Stimulated activated CD4-positive, alpha-beta T cell treated with anti-CD3 and anti-CD28 coated beads, Interleukin-12 subunit alpha, Interleukin-12 subunit beta, amount 100 ng/mL, for 24 hours (primary cell): ENCODE measurements at places on chromosomes 4 and X.

DNA sequence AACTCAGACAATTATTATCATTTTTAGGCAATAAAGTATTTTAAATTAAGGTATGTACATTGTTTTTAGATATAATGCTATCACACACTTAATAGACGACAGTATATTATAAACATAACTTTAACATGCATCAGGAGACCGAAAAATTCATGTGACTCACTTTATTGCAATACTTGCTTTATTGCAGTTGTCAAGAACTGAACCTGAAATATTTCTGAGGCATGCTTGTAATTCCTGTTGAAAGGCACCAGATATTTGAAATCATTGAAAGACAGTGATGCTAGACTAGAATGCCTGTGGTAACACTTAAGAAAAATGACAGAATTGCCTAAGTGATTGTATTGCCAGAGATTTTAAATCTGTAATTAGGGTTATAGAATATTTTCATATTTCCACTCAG, 175.6 kb upstream of the MAGEB2 start:
- DNase-seq: no peak

- DNase-seq: no peak
Observed at GRCh38 chr4:27245216-27245615, 384.6 kb downstream of the STIM2 start.

DNA sequence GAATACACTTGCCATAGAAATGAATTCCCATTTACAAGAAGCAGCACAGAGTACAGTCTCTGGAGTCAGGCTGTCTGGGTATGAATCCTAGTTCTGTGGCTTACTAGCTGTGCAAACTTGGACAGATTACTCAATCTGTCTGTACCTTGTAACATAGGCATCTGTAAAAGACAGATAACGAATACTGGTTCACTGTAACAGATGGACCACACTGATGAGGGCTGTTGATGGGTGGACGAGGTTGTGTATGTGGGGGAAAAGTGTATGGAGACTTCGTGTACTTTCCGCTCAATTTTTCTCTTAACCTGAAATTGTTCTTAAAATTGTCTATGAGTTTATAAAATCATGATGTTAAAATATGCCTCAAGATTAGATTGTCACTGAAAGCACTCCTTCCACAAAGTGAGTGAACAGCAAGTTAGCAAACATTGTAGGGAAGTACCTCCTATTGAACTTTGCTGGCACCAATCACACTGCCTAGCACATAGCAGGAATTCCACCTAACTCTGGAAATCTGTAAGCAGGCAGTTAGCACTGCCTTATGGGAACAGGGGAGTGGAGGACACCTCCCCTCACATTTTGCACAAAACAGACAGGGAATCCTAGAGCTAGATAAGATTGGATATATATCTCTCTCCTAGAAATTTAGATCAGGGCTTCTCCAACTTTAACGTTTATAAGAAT, 6.5 kb upstream of the EXOSC9 start:
- no peak for DNase-seq

GRCh38 chrX:86348669-86349068, 200.4 kb downstream of the DACH2 start:
- DNase-seq: no peak

DNA sequence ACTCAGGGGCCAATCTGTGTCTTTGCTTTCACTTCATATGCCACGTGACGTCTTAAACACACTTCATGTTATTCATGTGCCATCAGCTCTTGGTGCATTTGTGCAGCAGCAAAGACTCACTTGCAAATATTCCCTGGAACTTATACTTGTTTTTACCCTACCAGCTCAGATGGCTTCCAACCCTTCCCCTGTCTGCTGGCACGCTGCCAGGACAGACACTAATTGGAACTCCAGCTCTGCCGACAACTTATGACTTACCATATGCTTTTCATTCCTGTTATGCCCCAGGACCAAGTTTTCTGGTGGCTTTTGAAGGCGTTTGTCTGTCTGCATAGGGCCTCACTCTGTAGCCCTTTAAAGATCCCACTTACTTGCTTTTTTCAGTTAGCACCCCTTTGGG, 261.7 kb upstream of the GNPDA2 start:
- DNase-seq: no peak

- no peak for DNase-seq
Observed at GRCh38 chr4:19300213-19300612, 951.5 kb upstream of the SLIT2 start.

GRCh38 chr4:104642521-104642920, 147.8 kb upstream of the CXXC4 start:
- DNase-seq: no peak

DNA sequence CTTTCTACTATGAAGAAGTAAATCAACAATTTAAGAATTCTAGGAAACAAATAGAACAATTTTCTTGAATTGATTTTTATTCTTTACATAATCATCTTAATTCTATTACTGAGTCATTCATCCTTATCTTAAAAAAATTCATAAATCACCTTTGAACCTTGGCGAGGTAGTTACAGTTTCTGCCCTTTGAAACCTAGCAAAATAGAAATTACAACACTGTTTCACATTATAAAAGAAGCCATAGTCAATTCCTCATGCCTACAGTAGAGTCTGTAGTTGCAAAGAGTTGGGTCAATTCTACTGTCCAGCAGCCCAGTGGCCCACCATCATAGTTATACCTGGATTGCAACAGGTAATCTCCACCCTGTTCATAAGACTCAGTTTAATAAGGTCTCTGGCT, 7.3 kb downstream of the SMIM31 start:
- DNase-seq: no peak

- no peak for DNase-seq
Observed at GRCh38 chr4:39635023-39635422, 3.6 kb downstream of the SMIM14 start.

GRCh38 chr4:170491981-170492380, 402.2 kb upstream of the AADAT start:
- no peak for DNase-seq

DNA sequence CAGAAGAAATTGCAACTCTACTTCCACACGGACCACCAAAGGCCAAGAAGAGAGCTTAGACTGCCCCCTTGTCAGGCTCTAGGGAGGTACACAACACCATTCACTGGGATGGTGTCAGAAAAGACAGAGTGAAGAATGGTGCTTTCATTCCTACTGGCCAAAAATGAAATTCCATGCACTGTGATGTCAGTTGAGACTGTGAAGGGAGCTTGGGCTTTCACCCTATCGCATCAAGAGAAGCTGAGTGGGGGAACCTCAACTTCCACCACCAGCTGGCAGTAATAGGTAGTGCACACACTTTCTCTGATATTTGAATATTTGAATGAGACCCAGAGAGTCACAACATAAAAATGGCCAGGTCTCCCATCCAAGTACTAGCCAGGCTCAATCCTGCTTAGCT, 65.9 kb downstream of the ZNF711 start:
- no peak for DNase-seq
